Kidney capillary endothelial cell (primary cell): ENCODE measurements at places on chromosomes 16 and 17.

DNA sequence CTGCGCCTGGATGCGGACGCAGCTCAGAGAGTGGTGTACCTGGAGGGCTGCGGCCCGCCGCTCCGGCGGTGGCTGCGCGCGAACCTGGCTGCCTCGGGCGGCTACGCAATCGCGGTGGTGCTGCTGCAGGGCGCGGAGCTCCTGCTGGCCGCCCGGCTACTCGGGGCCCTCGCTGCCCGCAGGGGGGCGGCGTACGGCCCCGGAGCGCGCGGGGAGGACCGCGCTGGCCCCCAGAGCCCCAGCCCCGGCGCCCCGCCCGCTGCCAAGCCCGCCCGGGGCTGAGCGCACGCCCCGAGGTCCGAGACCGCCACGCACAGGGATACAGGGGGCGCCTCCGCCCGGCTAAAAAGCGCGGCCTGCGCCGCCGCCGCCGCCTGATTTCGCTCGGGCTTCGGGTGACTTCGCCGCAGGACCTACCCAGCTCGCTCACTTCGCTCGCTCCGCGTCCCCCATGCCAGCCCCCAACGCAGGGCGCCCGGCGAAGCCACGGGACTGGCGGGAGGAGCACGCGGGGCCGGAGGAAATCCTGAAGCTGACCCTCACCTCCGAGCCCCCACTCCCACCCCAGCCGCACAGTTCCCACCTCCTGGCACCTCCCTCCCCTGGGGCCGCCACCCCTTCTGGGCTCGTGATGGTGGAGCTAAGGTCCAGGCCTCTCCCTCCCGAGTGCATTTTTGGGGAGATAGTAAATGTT is 8.2 kb downstream of the PDE6G start:
- DNase-seq, result no peak

GRCh38 chr17:75352079-75352569 is 53.4 kb downstream of the GRB2 start:
- no peak for DNase-seq

GRCh38 chr17:82871056-82871775 is 31.4 kb upstream of the ZNF750 start:
- DNase-seq, result peak; percentile 80

GRCh38 chr17:68941761-68942160 is 13.4 kb downstream of the ABCA8 start:
- DNase-seq, result no peak

- no peak for DNase-seq
Observed at GRCh38 chr17:80693511-80693910, 148.9 kb downstream of the RPTOR start.

DNA sequence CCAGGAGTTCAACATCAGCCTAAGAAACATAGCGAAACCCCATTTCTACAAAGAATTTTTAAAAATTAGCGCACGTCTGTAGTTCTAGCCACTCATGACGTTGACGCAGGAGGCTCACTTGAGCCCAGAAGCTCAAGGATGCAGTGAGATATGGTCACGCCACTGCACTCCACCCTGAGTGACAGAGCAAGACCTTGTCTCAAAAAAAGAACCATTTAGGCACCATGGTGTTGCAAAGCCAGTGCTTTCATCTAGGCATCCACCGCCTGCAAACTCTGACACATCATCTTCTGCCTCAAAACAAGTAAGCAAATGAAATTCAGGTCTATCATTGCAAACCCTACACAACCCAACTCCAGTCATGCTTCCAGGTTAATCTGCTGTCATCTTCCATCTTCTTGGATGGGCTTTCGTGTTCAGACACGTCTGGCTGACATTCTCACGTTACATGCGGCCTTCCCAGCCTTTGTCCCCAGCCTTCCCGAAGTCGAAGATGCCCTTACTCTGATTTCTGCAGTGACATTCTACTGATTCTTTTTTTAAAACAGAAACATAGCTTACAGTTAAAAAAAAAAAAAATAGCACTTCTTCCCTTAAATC is 8.9 kb downstream of the ANKRD11 start:
- no peak for DNase-seq

DNA sequence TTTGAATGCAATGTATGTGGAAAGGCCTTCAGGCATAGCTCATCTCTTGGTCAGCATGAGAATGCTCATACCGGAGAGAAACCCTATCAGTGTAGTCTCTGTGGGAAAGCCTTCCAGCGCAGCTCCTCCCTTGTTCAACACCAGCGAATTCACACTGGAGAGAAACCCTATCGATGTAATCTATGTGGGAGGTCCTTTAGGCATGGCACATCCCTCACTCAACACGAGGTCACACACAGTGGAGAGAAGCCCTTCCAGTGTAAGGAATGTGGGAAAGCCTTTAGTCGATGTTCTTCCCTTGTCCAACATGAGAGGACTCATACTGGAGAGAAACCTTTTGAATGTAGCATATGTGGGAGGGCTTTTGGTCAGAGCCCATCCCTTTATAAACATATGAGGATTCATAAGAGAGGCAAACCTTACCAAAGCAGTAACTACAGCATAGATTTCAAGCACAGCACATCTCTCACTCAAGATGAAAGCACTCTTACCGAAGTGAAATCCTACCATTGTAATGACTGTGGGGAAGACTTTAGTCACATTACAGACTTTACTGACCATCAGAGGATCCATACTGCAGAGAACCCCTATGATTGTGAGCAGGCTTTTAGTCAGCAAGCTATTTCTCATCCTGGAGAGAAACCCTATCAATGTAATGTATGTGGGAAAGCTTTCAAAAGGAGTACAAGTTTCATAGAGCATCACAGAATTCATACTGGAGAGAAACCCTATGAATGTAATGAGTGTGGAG is 24.7 kb downstream of the ZFP90 start:
- DNase-seq, result no peak

- no peak for DNase-seq
Observed at GRCh38 chr16:30382111-30382881, at the start of gene SEPTIN1. TSS of gene SEPTIN1 (minus strand) at chr16:30382561. CDS start at chr16:30382542, 19 bp downstream.

GRCh38 chr17:80358861-80359260 is 56.1 kb upstream of the ENDOV start:
- DNase-seq, result no peak

GRCh38 chr17:66863820-66864219 is 28.9 kb downstream of the CACNG5 start:
- no peak for DNase-seq

- DNase-seq, result no peak
Observed at GRCh38 chr16:25087761-25088160, 23.8 kb upstream of the LCMT1 start.

DNA sequence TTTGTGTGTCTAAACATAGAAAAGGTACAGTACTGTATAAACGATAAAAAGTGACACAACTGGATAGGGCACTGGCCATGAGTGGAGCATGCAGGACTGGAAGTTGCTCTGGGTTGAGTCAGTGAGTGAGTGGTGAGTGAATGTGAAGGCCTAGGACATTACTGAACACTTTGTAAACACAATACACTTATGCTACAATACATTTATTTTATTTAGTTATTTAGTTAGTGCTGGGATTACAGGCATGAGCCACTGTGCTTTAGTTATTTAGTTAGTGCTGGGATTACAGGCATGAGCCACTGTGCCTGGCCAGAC is 4.6 kb downstream of the CFAP20 start:
- no peak for DNase-seq

DNA sequence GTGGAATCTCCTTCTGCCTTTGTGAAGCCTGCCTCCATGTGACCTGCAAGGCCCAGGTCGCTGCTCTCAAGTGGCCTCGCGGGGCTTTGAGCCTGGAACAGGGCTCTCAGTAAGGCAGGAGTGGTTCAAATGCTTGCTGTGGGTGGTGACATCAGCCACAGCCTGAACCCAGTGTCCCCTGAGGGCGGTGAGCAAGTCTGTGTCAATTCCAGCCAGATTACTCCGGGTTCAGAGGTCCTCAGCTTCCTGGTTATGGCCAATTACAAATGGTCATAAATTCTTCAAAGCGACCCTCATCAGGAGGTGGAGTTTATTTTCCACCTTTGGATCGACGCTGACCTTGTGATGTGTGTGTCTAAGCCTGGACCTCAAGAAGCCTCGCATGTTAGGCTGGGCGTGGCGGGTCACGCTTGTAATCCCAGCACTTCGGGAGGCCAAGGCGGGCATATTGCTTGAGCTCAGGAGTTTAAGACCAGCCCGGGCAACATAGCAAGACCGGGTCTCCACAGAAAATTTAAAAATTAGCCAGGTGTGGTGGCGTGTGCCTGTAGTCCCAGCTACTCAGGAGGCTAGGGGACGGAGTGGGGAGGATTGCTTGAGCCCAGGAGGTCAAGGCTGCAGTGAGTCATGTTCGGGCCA is 17.3 kb downstream of the LGALS3BP start:
- no peak for DNase-seq

- DNase-seq, result no peak
Observed at GRCh38 chr16:81185416-81185815, 53.1 kb upstream of the BCO1 start.

DNA sequence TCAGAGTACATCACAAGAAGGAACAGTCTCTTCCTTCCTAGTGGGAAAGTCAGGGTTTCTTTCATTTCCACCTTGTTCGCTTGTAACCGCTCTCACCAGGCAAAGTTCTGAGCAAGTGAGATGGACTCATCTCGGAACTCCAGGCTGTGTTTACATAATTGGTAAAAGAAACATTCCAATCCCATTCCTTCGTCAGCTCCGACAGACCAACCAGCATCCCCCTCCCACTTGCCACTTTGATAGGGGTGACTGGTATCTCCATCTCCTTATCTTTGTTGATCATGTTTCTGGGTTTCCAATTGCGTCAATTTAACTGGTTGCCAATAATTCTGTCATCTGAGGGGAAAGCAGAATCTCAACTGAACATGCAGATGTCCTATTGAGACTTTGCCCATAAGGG is 36.8 kb upstream of the LYRM9 start:
- DNase-seq, result no peak

GRCh38 chr17:73317513-73318426 is 6.0 kb upstream of the CDC42EP4 start:
- no peak for DNase-seq

DNA sequence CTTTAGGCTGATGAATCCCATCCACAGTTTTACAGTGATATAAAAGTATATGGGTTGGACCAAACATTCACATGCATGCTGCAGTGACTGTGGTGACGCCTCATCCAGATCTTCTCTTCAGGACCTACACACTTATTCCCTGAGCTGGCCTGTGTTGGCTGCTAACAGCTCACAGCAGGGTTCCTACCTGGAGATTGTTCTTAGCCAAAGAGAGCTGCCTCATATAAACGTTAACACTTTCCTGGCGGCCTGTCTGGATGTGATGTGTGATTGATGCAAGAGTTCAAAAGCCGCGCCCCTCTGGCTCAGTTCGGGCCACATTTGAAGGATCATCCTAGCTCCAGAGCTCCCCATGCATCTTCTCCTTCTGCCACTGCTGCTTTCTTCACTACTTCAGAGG is 93.0 kb upstream of the NETO2 start:
- no peak for DNase-seq

GRCh38 chr17:62892870-62893338 is 73.1 kb upstream of the TANC2 start:
- peak; percentile 94 for DNase-seq

DNA sequence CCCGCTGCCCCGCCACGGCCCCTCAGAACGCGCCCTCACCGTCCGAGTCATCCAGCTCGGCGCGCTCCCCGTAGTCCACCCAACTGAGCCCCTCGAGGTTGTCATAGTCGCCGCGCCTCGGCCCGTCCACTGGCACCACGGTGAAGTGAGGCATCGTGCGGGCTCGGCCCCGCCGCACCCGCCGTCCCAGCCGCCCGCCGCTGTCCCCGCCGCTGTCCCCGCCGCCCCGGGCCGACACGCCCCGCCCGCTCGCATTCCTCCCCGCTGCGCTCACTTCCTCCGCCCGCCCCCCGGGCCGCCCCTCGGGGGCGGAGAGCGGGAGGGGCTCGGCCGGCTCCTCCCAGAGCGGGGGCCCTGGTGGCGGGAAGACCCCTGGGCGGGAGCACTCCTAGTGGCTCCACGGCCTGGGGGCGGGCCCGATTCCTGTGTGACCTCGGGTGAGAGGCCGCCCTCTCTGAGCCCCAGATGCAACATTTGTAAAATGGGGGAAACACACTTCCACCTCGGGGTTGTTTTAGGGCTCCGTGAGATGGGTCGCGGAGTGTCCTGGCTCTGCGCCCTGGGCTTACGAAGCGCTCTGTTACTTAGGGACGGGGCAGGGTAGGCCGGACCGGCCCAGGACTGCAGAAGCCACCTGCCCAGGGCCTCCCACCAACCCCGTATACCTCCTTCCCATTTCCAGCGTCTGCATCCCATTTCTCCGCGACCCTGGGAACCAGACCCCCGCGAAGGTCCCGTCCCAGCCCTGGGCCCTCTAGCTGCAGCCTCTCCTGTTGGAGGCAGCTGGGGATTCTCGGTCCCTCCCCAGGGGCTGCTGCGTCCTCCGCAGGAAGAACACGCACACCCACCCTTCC is at the start of gene SLC12A4:
SLC12A4 (minus strand) TSS at position 238 of the 854 bp plus-strand sequence; CDS start at position 154, 84 bp downstream.
- peak; percentile 80 for DNase-seq

GRCh38 chr17:8930649-8931048 is 34.9 kb downstream of the PIK3R5 start:
- no peak for DNase-seq

DNA sequence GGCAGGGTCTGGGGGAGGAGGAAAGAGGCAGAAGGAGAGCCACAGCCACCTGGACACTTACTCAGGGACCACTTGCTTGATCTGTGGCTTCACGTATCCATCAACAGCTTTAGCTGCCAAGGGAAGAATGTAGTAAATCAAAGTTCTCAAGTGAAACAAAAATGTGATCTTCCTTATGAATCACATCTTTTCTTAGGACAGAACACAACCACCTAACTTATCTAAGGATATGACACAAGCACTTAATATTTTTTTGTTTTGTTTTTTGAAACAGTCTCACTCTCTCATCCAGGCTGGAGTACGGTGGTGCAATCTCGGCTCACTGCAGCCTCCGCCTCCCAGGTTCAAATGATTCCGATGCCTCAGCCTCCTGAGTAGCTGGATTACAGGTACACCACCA is 8.4 kb upstream of the GHDC start:
- no peak for DNase-seq

GRCh38 chr16:7086822-7087616 is 245.6 kb upstream of the RBFOX1 start:
- no peak for DNase-seq

GRCh38 chr16:86725401-86725800 is 147.1 kb downstream of the FOXL1 start:
- no peak for DNase-seq

DNA sequence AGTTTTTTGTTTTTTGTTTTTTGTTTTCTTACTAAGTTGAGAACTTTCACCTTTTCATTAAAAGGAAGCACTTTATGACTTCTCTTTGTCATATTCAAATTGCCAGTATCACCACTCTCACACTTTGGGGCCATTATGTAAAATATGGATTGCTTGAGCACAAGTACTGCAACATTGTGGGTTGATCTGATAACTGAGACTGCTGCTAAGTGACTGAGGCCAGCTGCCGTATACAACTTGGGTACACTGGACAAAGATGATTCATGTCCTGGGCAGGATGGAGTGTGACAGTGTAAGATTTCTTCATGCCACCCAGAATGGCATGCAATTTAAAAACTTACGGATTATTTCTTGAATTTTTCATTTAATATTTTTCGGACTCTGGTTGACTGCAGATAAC is 7.8 kb downstream of the TTC19 start:
- DNase-seq, result no peak

- no peak for DNase-seq
Observed at GRCh38 chr17:3009411-3009920, 53.9 kb downstream of the OR1D5 start.
